ENCODE measurements at places on chromosomes 5 and 9.

DNA sequence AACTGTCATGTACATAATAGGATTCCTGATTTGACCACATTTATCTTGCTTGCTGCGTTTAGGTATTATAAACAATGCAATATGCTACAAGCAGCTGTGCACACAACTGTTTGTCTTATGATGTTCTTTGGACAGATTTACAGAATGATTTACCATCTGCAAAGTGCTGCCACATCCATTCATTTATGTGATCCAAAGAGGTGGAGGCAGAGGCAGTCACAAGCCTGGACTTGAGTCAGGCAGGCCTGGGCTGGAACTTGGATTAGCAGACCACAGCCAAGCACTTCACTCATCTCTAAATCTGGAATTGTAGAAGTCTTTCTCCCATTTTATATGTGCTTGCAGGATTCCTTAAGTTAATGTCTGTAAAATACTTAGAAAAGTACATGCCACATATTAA lies 149.0 kb downstream of the INSYN2B start:
- no peak for DNase-seq

GRCh38 chr9:110451726-110452125 lies 114.1 kb upstream of the TXNDC8 start:
- no peak for DNase-seq

- no peak for DNase-seq
Observed at GRCh38 chr9:123331346-123332060, 24.5 kb upstream of the CRB2 start.

GRCh38 chr9:124754289-124754688 lies 16.8 kb downstream of the NR6A1 start:
- DNase-seq = no peak

- DNase-seq = no peak
Observed at GRCh38 chr9:117839862-117840261, 135.7 kb downstream of the TLR4 start.
